ENCODE measurements at places on chromosomes 5 and 9.

DNA sequence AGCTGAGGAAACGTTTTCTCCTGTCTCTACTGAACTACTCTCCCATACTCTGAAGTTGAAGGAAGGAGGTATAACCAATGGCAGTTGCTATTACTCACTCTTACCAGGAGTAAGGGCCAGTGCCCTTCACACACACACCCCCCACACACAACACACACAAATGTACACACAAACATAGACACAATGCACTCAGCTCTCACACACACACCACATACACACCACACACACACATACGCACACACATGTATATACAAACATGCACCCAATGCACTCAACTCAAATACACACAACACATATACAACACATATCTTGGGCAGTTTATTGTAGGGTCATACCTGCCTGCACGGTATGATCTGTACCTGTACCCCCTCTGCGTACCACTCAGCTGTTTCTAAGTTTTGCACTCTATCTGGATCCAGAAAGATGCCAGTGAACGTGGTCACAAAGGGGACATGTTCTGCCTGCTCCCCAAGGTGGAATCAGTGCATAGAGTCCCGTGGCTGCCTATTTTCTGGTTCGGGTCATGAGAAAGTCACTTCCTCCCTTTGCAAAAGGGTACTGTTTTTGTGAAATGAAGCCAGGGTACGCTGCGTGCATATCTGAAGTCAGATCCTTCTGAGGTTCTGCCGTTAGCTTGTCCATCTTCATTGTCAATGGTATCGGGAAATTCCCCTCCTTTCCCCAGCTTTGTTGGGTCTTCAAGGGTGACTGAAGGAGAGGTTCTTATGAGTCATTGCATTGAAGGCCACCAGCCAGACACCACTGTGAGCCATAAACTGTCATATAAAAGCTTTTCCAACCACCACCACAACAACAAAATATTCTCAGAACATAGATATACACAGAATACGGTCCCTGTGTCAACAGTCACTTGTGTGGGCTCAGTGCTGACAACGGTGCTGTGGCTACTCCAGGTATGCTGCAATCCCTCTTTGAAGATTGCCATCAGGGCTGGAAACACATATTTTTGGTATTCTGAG, 131.9 kb downstream of the UGCG start:
- no peak for DNase-seq

- DNase-seq: no peak
Measured at GRCh38 chr5:82168294-82168693, 109.9 kb downstream of the RPS23 start.

GRCh38 chr5:155631116-155631515, 617.6 kb downstream of the KIF4B start:
- DNase-seq: no peak

- no peak for DNase-seq
Measured at GRCh38 chr9:98380065-98380681, 124.7 kb upstream of the TBC1D2 start.

GRCh38 chr5:168013546-168013945, 277.9 kb upstream of the WWC1 start:
- DNase-seq: no peak

DNA sequence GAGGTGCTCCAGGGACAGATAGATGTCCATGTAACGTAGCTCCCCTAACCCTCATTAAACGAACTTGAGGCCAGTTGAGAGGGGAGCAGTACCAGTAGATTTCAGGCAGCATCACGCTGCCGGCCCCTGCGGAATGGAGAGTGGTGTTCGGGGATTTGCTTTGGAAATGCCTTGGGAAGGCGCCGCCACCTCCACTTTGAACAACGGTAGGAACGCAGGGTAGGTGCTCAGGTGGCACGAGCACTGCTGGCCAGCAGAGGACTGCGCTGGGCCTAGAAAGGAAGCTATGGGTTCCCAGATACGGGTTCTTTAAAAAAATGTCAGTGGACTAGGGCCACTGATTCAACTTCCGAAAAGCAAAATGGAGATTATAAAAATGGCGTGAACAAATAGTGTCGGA, 271.8 kb downstream of the FANCC start:
- DNase-seq: no peak

- DNase-seq: no peak
Measured at GRCh38 chr9:101311758-101312420, 72.9 kb downstream of the BAAT start.

DNA sequence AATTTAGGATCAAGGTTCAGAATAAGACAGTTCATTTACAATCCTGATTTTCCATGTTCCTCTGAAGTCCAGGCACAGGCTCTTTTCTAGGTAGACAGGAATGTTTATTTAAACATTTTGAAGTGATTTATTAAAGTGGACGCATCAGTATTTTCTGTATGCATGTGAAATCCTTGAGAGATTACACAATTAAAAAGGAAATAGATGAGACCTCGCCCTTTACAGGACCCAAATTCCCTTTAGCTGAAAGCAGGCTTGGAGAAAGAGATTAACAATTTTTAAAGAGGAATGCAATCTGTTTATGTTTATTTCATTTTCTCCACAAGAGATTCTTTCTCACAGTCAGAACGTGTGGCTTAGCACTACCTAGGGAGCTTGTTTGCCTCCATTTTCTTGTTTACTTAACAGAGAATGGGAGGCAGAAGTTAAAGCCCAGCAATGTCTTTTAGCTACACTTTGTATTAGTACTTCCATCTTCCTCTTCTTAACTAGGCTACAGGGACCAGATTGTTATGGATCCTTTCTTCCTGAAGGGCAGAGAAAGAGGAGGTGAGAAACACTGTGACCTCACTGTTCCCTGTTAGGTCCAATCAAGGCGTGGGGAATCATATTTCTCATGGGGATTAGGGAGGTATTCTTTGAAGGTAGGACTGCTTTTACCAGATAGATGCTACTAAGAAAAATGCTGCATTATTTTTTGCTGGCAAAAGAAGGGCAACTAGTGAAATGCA, 416.0 kb downstream of the SH3GL2 start:
- DNase-seq: no peak

- DNase-seq: peak; percentile 55
Measured at GRCh38 chr9:133188843-133189180, 20.2 kb downstream of the OBP2B start.

DNA sequence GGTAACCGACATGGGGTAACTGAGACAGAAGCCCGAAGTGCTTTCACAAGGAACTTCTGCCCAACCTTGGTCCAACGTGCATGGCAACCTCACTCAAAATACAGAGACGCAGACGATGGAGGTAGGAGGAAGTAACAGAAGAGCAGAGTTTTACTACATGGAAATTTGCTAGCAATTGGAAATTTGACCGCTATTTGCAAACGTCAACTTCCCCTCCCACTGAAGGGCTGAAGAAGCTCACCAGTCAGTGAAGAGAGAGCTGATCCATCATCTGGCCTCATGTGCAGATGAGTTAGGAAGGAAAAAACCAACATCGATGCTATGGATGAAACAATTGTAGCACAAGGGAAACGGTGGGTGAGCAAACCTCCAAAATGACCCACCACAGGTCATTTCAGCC, 196.7 kb downstream of the RGS3 start:
- DNase-seq: peak; percentile 24

DNA sequence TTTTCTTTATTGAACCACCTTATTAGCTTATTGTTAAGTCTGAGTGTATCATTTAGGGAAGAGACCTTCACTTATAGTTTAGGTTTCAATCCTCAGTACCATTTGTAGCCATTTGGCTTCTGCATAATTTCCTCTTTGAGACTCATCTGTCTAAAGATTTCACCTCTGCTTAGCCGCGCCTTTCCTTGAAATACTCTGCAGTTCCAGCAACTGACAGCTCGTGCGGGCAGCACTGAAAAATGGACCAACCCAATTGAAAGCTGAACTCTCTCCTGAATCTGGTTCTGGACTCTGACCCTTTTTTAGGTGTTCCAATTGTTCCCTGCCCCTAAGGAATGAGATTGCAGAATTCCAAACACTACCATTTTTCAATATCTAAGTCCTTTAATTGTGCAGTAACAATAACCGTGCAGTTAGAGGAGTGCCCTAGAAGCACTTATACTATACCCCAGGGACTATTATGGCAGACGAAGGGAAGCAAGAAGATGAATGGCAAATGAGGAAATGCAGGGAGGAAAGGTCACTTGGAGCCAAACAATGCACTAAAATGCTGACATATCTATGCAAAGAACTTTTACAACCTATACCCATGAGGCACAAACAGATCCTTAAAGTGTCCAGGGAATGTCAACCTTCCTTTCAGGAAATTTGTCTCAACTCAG, 50.1 kb upstream of the PDE4D start:
- DNase-seq: no peak

GRCh38 chr5:108814551-108814950, 66.9 kb downstream of the FER start:
- no peak for DNase-seq

GRCh38 chr9:37929441-37929895, 25.5 kb upstream of the SLC25A51 start:
- DNase-seq: no peak

Data from suprapubic skin (tissue), 4 donors.